Tibial nerve (tissue), 4 donors: ENCODE measurements at places on chromosomes 16 and 17.

GRCh38 chr17:59355702-59356325, 24.4 kb downstream of the YPEL2 start:
- DNase-seq, result no peak

GRCh38 chr17:82835766-82836512, 3.9 kb downstream of the ZNF750 start:
- no peak for DNase-seq

- peak; percentile 34 for DNase-seq
Observed at GRCh38 chr16:20901436-20902112, 1.0 kb downstream of the LYRM1 start.

- peak; percentile 22 for DNase-seq
Observed at GRCh38 chr16:48003206-48003907, 152.4 kb downstream of the ABCC12 start.

DNA sequence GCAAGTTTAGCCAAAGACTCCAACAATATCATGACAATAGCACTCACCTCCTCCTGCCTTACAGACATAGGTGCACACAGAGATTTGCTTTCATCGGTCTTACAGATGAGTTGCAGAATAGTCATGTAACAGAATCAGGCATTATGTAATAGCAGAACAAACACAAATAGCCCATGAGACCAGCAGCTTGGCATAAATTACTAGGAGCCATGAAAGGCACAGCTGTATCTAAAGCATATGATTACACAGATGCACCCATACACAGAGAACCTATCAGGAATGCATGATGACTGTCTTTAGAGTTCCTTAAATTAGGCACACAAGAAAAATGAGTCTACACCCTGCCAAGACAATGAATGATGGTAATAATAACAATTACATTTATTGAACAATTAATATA, 342.0 kb upstream of the XYLT1 start:
- DNase-seq, result no peak

GRCh38 chr17:41492351-41492750, 2.6 kb upstream of the KRT36 start:
- DNase-seq, result peak; percentile 77

- DNase-seq, result no peak
Observed at GRCh38 chr17:56890390-56890789, 23.5 kb downstream of the TRIM25 start.

DNA sequence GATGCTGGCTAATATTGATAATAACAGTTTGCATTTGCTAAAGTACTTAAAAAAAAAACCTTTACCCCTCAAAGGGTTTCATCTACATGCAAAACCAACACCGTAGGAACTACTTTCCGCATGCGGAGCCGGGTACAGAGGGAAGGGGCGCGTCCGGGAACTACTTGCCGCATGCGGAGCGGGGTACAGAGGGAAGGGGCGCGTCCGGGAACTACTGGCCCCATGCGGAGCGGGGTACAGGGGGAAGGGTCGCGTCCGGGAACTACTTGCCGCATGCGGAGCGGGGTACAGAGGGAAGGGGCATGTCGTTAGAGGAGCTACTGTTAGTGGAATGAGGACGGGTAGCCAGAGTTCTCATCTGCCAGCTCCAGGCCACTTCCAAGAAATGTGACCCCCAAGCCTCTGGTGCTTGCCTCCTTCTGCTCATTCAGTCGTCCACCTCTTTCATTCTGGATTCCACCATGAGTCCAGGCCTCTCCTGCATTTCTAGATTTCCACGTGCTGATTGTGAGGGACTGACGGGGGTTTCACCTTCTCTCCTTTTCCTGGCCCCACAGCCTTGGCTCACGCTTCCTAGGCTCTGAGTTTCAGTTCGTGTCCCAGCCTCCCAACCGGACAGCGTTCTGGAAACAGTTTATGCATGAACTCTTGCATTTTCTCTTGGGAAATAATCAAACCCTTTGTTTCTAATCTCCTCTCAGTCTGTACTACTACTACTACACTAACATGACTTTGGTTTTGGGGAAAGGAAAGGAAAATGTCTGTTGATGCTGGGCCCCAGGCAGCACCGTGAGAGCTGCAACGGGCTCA, 26.9 kb downstream of the MINK1 start:
- DNase-seq, result no peak

DNA sequence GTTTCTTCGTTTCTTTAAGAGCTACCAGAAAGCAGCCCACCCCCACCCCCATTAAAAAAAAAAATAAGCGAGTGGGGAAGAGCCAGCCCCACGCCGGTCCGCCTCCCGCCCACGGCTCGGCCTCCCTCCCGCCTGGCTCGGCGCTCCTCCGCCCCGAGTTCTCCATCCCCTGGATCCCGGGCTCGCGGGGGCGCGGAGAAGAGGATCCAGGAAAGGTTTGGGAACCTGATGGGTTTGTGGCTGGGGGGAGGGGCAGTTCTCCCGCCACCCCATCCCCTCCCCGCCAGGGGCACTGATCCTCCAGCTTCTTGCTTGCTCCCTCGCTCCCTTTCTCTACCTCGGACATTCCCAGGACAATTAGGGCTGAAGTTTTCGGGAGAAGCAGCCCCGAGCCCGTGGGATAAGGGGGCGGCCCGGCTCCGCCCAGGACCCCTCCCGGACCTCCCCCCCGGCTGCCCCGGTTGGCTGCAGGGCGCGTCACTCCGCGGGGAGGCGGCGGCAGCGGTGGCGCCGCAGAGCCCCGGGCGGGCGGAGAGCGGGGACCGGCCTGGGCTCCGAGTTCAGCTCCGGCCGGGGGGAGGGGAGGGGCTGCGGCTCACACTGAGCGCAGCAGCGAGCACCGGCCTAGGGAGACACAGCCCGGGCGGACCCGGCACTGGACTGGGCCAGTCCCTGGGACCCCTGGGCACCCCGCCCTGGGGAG, 1.0 kb upstream of the SALL1 start:
- peak; percentile 17 for DNase-seq

- DNase-seq, result no peak
Observed at GRCh38 chr17:38750312-38751121, 2.0 kb upstream of the PSMB3 start.

- DNase-seq, result no peak
Observed at GRCh38 chr17:8141741-8142140, 10.5 kb downstream of the PER1 start.

- DNase-seq, result no peak
Observed at GRCh38 chr16:314795-315299, 31.9 kb downstream of the PDIA2 start.

GRCh38 chr16:87552072-87552718, 50.1 kb upstream of the JPH3 start:
- DNase-seq, result no peak

DNA sequence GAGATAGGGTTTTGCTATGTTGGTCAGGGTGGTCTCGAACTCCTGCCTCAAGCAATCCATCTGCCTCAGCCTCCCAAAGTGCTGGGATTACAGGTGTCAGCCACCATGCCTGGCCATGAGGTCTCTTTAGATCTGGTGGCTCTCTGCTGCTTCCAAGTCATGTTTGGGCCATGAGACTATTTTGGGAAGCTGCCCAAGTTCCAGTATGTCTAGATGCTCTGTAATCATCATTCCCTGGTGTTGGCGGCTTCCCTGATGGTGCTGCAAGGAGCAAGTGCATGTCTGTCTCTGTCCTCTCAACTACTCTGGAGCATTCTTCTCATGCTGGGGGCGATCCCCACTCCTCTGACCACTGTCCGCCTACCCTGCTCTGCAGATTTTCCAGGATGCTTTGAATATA, 6.4 kb upstream of the ODF4 start:
- DNase-seq, result no peak

GRCh38 chr17:62822080-62822904, 14.2 kb upstream of the MARCHF10 start:
- no peak for DNase-seq

DNA sequence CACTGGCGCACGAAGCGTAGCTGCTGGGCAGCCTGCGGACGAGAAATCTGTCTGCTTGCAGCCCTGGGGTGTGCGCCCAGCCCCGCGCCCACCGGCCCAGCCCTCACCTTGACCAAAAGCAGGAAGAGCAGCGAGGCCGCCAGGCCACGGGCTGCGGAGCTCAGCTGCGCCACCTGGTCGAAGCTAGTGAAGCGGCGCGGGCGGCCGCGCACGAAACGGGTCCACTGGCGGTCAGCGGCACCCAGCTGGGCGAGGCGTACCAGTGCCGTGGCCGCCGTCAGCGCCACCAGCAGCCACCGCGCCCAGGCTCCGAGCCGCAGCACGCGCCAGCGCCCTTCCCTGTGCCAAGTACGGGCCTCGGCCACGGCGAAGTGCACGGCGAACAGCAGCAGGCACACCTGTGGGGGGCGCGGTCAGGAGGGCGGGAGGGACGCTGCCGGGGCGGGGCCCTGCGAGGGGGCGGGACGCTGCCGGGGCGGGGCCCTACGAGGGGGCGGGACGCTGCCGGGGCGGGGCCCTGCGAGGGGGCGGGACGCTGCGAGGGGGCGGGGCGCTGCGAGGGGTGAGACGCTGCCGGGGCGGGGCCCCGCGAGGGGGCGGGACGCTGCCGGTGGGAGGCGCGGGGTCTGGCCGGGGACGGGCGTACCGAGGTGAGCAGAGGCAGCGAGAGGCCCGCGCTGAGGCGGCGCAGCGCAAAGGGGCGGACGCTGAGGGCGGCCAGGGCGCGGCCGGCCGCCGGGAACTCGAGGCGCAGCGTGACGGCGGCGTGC, 43.2 kb downstream of the TSC2 start:
- DNase-seq, result peak; percentile 36
